ENCODE measurements at places on chromosomes 7 and 10.

GRCh38 chr10:128318913-128319312 is 192.7 kb upstream of the MKI67 start:
- no peak for DNase-seq

DNA sequence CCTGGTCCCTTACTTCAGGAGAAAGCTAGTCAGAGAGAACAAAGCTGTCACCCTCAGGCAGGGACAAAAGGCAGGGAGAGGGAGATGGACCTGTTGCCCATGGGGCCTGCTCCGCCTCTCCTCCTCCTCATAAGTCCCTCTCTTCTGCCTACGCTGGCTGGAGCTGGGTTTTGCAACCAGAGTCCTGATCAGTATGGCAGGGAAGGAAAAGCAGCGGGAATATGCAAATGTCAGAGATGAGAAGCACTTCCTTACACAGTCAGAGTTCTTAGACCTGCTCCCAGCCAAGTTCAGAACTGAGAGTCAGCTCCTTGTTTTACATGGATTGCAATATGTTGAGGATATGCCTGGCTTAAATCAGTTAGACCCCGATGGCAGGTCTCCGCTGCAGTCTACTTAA is 231.1 kb downstream of the ADAM12 start:
- no peak for DNase-seq

- no peak for DNase-seq
These were observed 61.8 kb downstream of the ARL5B start for GRCh38 chr10:18721067-18721466.

DNA sequence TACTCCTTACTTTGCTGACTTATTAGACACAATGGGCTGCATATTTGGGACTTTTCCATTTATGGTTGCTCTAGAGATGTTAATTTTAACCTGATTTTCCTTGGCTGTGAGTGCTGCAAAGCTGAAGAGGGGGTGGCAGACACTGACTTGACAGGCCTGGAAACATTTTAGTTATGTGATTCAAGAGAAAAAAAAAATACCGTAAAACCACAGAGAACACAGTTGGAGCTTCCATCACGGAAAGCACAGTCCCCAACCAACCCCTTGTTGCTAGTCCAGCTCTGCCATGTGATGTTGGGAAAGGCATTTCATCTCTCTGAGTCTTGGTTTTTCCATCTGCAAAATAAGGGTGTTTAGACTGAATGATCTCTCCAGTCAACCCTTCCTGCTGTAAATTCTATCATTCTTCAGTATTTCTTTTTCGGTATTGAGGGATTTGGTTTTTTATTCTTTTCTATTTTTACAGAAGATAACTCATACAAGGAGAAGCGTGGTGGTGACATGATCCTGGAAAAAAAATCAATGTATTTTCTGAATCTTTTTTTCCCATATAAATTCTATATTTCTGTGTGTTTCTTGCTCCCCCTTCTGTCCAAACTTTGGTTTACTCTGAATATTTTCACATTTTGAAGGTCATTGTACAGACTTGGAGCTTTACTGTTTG is 246.1 kb downstream of the REEP3 start:
- DNase-seq, result no peak

- no peak for DNase-seq
These were observed 242.8 kb downstream of the ELFN1 start for GRCh38 chr7:1912593-1913465.

DNA sequence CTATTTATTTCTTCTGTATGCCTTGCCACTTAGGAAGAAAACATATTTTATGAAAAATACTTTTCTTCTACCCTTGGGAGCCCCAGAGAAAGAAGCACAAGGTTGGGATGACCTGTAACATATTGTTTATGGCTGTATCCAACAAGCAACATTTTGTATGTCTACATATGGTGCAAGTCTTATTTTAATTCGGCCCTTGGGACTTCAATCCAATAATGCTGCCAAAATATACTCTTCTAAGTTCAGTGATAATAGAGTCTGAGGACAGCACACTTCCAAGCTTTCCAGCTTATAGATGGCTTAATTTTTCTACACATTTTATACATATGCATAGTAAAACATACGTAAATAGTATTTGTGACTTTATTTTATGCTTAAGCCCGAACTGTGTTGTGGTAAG is 318.5 kb upstream of the SEMA3A start:
- no peak for DNase-seq

DNA sequence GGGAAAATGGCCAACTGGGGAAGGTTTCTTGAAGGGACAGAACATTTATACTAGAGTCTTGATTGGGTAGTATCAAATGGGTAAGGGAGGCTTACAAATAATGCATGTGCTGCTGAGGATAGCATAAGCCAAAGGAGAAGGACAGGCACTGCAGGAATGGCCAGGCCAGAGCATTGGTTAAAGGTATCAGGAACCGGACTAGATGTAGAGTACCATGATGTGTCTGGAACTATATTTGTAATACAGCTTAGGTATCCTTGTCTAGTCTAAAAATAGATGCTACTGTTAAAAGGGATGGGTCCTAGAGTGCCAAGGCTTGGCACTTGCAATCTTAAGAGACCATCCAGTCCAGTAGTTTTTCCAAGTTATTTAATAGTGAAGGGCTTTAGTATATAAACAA is 20.3 kb downstream of the TMEM243 start:
- no peak for DNase-seq

DNA sequence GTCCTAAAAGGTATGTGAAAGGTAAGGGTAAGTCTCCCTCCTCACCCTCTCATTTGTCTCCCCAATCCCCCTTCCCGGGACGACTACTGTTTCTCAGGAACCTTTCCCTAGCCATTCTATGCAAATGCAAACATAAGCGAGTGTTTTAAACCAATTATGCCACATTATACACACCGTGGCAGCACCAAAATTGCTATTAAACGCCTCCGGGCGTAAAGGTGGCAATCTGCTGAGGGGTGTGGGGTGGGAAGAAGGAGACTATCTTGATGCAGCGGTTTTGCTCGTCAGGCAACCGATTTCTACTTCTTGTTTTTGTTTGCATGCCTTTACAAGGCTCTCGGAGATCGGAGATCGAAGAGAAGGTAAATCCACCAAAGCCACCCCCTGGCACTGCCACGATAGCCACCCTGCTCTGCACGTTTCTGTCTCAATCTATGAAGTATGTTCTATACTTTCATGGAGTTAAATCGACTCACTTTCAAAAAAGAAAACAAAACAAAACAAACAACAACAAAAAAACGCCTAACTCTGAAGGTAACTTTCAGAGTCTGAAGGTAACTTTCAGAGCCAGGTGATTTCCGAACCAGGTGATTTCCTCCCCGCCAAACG is 46.0 kb upstream of the CDK1 start:
- no peak for DNase-seq

- DNase-seq, result no peak
These were observed 3.8 kb upstream of the DUSP5 start for GRCh38 chr10:110493832-110494426.

DNA sequence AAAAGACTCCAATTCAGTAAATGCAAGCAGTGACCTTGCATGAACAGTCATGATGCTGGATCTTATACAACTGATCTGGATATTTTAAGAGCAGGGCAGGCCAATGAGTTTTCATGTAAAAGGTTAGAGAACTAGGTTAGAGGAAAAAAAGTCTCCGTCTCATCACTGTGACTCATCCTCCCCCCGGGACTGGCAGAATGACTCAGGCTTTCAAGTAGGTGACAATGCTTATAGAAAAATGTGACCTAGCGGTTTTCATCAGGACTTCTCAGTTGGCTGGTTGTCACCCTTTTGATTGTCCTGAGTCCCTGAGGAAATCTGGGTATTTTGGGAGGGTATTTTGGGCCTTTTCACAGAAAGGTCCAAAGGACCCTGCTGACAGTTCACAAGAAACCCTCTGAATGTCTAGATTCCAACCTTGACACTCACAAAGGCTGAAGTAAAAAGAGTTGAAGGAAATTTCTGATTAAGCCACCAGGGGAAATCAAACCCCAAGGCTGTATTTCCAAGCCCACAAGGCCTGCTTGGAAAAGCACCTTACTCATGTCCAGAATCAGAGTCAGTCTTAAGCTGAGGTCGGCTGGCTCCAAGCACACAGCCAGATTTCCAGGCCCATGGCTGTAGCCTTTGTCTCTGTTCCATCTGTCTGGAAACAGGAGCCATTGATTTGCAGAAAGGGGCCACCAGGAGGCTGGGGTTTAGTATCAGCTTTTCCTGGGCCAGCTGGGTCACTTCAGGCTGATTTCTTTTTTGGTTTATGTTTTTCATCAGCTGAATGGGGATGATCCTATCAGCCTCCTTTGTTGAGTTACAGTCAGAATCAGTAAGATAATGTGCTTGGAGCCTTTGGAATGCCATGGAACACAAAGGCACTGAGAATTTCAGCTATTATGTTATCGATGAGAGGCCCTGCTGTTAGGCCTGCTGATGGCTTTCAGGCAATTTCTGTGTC is 226.4 kb upstream of the HABP2 start:
- DNase-seq, result no peak

DNA sequence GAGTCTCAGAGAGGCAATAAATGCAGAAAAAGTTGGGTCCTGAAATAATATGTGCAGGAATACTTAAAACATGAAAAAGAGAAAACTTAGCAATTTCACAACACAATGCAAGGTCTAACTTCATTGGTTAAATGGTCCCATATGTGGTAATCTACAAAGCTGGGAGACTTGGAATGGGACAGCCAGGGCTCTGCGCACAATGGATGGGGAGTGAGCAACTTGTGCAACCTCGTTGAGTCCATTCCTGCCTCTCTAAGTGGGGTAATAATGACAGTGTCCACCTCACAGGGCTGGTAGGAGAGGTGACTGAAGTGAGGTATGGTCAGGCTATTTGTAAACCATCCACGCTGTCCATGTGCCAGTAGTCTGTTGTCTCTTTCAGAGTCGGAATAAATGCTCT is 11.8 kb upstream of the EMX2 start:
- DNase-seq, result no peak

DNA sequence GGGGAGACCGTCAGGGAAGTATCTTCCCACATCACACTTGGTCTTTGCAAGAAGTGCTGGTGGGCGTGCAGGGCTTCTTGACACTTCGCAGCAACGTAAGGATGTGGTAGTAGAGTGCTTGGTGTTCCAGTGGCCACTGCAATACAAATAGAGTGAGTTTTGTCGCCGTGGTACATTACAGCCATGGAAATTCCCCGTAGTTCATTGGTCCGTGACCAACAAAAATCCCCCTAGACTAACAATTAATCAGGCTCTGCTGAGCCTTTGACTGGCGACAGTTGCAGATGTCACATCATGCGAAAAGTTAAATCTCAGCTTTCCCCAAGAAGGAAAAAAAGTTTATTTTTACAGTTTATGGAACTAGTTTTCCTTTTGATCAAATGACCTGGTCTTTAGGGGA is 134.7 kb downstream of the MGMT start:
- DNase-seq, result no peak

GRCh38 chr10:49381111-49381900 is 14.6 kb downstream of the DRGX start:
- DNase-seq, result no peak

DNA sequence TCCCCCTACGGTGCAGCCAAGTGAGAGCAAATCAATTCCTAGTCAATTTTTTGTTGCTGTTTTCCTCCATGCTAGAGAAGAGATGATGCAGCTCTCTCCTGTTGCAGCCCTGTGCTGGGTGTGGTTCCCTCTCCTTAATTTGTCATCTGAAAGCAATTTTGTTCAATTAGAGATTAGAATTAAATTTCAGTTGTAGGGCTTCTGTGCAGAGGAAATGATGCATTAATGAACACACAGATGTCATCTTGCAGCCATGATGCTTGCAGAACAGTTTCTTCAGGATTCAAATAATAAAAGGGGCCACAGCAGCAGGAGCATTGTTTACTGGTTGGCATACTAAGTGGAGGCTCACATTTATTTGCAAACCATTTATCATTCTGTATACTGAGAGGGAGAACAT is 266.0 kb downstream of the AUTS2 start:
- DNase-seq, result no peak

DNA sequence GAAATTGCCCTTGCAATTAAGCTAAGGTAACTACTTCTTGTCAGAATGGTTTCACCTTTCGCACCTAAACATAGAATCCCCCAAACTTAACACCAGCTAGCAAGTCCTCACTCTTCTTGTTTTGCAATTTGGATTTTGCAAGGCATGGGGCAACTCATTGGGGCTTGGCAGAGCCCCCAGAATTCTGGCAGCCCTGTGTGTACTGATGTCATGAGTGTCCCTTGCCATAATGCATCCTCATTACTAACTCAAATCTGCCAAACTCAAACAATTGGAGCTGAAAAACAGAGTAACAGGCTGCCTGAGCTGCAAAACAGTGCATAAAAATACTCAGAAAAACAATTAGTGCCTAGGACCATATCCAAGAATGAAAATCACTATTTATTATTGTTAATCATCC is 7.9 kb upstream of the XPNPEP1 start:
- no peak for DNase-seq

- DNase-seq, result no peak
These were observed 30.3 kb upstream of the TCF7L2 start for GRCh38 chr10:112919721-112920120.

DNA sequence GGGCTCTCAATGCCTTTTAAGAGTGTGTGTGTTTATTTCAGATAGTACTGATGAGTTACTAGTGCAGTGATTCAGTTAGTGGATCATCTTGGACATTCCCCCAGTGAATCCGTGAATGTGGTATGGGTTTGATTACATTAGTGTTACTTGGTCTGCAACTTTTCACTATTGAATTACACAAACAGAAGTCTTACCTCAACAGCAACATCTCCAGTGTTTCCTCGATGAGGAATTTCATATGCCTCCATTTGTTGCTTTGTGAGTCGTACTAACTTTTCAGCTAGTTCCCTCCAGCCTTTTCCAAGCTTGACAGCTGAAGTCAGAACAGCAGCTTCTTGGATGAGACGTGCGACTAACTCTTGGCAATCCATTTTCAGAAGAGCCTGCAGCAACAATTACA is 63.2 kb downstream of the MACC1 start:
- no peak for DNase-seq

DNA sequence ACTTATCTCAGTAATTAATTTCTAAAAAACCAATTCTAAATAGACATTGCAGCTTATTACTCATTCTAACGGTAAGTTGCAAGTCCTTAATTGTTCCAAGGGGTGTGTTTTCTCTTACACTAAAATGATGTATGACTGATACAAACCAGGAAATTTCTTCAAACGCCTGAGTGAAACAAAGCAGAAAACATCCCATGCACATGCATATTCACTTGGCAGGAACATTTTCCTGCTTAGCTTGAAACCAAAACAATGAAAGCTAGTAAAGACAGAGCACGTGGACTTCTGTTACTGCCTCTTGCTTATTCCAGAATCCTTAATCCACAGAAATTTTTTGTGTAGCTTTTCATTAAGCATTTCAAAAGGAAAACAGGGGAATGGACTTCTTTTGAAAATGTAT is 187.7 kb downstream of the MTERF1 start:
- DNase-seq, result no peak

GRCh38 chr10:44245601-44245938 is 139.3 kb downstream of the CXCL12 start:
- DNase-seq, result no peak

DNA sequence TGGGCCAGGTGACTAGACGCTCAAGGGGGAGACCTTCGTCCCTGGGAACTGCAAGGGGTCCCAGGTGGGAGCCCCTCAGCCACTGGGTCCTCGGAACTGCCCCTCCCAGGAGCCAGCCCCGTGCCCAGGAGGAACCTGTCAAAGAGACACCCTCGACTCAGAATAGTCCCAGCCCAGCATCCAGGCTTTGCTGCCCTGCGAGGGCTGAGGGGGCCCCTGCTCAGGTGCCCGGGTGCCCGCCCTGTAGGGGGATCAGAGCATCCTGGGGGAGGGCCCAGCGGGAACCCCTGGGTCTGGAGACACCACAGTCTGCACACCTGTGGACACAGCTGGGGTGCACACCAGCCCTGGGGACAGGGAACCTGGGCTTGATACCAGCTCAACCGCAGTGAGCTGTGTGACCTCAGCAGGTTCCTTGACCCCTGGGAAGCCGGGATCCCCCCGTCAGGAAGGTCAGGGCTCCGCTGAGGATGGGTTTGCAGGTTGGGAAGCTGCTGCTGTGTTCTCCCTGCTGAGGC is 407 bp downstream of the ELN start:
- DNase-seq, result no peak

Measured in hematopoietic multipotent progenitor cell treated with erythropoietin and hydrocortisone succinate and interleukin-3 and kit ligand, for 17 days (in vitro differentiated cells).